ENCODE measurements at places on chromosomes 11 and 22.

- DNase-seq: no peak
Observed at GRCh38 chr22:21457023-21457787, 10.0 kb upstream of the TMEM191C start.

DNA sequence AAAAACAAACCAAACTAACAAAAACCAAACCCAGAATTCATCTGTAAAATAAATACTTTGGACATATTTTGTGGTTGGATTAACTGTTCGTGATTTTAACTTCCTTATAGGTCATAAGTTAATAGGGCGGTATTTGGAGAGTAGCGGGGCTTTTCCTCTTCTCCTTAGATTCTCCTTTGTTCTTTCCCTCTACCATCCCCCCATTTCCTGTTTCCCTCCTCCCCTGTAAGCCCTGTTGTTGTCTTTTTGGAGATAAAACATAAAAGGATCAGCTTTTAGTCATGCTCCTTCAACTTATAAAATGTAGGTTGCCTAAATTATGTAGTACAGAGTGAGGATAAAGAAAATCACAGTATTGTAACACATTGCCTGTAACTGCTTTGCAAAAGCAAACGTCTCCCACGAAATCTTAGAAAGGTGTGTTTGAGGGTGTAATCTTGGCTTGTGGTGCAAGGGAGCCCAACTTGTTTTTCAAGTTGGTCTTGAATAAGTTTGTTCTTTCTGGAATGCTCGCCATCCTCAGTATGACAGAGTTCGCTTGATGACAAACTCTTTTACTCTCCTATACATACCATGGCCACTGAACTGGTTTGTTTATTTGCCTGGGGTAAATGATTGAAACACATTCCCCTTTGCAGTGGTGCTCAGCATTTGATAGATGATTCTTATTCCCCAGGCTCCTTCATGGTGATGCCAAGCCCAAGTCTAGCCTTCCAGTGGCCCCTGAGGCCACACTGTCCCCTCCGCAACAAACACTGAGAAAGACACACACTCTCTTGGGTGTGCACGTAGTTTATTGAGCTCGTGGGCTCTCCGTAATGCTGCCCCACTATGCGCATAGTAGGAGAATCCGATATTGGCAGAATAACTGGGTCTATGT lies 49.4 kb downstream of the TEAD1 start:
- no peak for DNase-seq

GRCh38 chr11:134343646-134344045 lies 11.9 kb downstream of the GLB1L2 start:
- DNase-seq: no peak

GRCh38 chr22:48302657-48303368 lies 1524.9 kb downstream of the BRD1 start:
- DNase-seq: no peak

GRCh38 chr11:46553814-46554212 lies 40.0 kb downstream of the AMBRA1 start:
- DNase-seq: no peak

- no peak for DNase-seq
Observed at GRCh38 chr11:94771390-94771789, 3.2 kb downstream of the AMOTL1 start.

DNA sequence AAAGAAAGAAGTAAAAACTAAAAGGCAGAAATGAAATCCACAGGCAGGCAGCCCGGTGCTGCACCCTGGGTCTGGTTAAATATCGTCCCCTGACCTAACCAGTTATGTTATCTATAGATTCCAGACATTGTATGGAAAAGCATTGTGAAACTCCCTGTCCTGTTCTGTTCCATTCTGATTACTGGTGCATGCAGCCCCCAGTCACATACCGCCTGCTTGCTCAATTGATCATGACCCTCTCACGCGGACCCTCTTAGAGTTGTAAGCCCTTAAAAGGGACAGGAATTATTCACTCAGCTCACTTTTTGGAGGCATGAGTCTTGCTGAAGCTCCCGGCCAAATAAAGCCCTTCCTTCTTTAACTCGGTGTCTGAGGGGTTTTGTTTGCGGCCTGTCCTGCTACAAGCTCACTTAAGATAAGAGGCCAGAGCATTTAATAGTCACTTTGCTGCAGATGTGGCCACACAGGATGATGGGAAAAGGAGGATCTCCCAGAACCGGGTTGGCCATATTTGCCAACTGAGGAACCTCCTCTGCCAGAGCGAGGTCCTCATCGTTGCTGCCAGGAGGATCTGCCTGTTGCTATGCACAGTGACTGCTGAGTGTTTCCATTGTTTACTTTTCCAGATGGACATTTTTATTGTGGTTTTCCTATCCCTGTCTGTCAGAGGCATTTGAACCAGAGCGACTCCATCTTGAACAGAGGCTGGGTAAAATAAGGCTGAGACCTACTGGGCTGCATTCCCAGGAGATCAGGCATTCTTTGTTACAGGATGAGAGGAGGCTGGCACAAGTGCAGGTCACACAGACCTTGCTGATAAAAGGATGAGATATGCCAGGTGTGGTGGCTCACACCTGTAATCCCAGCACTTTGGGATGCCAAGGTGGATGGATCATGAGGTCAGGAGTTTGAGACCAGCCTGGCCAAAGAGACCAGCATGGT lies 10.2 kb downstream of the C11orf96 start:
- no peak for DNase-seq

DNA sequence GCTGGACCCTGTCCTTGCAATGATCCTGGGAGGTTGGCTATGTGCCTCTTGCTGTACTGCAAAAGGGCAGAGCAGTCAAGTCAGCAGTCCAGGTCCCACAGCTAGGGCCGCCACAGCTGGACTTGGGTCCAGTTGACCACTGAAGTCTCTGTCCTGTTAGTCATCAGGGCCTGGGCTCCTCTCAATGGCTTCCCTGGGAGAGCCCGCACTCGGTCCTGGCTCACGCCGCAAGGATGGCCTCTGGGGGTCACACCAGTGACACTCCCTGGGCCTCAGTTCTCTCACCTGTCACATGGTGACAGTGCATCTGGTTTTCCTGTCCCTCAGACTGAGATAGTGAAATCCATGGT lies 85.1 kb downstream of the NECTIN1 start:
- no peak for DNase-seq

DNA sequence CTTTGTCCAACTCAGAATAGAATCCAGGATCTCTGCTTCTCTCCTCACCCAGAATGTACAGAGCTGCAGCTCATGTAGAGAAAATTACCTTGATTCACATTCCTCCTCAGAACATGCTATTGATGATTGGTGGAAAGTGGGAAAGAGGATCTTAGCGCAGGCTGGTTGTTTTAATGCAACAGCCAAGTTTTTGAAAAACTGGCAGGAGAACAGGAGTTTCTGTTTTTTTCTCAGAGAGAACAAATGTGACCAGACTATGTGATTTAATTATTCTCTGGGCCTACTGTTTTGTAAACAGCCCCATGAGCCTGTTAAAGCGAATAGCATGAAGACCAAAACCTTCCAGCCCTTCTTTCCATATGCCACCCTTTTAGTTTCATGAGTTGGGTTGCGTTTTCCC lies 19.1 kb upstream of the IL18BP start:
- DNase-seq: no peak

DNA sequence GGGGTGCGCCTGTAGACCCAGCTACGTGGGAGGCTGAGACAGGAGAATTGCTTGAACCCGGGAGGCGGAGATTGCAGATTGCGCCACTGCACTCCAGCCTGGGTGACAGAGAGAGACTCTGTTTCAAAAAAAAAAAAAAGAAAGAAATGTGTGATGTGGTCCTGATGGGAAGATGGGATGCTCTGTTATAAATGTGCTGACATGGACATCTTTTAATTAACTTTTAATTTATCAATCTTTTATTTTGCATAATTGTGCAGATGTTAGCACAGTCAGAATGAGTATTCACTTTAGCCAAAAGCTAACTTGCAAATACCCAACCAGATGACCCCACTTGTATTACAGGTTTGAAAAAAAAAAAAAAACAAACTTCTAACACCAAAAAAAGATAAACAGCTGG lies 23.8 kb upstream of the USP47 start:
- DNase-seq: no peak

DNA sequence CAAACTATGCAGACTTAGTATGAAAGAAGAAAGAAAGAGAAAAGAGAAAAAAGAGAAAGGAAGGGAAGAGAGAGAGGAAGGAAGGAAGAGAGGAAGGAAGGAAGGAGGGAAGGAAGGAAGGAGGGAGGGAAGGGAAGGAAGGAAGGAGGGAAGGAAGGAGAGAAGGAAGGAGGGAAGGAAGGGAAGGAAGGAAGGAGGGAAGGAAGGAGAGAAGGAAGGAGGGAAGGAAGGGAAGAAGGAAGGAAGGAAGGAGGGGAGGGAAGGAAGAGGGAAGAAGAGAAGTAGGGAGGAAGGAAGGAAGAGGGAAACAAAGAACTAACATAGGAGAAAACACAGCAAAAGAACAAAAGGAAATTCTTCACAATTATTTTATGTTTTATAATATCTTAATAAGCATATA lies 502.1 kb downstream of the SOX6 start:
- no peak for DNase-seq

DNA sequence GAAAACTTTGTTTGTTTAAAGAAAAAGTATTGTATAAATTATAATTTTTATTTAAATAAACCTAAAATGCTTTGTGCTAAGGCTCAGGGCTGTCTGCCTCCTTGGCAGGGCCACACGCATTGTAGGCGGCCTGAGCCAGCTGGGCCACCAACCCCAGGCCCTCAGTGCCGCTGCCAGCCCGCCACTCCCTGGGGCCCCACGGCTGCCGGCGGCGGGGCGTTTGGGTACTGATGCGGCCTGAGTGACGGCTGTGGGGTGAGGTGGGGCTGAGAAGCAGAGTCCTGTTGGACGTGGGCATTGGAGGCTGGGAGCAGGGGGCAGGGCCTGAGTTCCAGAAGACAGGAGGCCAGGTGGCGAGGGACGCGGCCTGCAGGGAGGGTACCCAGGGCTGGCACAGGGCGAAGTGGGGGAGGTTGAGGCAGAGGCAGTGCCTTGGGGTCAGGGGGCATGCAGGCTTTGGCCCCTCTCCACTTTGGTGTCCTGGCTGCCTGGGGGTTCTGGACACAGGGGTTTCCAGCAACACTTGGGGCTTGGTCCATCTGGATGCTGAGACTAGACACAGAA lies 58.3 kb downstream of the CERK start:
- DNase-seq: no peak

DNA sequence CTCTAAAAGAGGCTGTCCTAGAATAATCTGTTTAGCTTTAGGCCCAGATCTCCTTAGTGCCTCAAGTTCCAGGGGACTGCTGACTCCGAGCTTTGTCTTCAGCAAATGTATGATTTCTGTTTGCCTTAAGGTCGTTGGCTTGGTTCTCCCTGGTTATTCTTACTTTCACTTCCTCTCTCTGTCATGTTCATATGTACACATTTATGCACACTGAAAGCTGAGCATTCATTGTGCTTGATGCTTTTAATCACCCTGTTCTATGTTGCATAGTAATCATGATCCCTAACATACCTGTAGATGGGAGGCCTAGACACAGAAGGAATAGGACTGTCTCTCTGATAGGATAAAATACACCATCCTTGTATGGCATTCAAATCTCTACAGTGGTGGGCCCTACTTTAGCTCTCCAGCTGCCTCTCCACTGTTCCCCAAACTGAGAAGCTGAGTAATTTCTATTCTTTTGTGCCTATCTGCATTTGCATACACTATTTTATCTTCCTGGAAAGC lies 7.2 kb downstream of the PPFIBP2 start:
- DNase-seq: no peak

GRCh38 chr11:129117595-129118350 lies 74.4 kb downstream of the ARHGAP32 start:
- DNase-seq: peak; percentile 40

- no peak for DNase-seq
Observed at GRCh38 chr11:134613646-134614045, 201.6 kb upstream of the B3GAT1 start.

GRCh38 chr11:45580399-45580798 lies 85.0 kb downstream of the CHST1 start:
- DNase-seq: no peak

- DNase-seq: no peak
Observed at GRCh38 chr11:22433094-22433455, 94.9 kb downstream of the SLC17A6 start.

DNA sequence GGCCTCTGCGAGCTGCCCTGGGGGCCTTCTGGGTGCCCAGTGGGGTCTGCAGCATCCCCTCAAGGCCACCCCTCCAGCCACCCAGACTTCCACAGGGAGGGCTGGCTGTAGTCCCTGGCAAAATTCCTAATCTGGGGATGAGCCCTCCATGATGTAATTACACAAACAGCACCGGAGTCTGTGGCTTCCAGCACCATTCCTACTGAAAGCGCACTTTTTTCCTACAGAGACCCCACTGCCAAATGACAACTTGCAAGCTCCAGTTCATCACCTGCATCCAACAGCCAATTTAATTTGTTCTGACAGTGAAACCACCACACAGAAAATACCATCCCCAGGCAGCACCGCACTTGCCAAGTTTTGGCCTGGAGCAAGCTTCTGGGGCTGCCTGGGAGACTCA lies 70.4 kb downstream of the TRMU start:
- no peak for DNase-seq

DNA sequence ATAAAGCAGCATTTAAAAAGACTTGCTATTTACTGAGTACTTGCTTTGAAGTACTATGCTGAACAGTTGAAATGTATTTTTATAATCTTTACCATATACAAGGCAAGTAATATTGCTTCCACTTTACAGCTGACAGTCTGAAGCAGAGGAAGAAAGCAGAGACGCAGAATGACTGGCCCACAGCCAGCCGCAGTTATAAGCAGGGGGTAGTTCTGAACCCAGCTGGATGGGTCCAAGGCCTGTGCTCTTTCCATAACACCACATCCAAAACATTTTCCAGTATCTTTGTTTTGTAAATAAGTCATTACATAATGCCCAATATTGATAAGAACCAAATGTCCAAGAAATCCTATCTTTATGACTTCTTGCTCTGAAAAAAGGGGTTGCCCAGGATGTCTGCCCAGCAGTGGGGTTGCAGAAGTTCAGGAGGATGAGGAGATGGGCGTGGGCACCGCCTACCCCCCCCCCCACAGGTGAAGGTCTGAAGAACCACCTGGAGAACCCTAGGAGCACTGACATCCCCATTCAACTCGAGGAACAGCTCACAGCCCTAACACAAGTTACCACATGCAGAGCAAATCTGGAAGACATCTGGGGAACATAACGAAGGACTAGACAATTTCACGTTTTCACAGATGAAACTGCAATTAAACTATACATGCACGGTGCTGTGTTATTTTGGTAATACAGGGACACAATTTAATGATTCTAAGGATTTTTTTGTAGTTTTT lies 24.2 kb upstream of the YPEL1 start:
- no peak for DNase-seq

- no peak for DNase-seq
Observed at GRCh38 chr22:17486719-17487118, 76.6 kb upstream of the SLC25A18 start.

GRCh38 chr11:130217133-130218031 lies 57.8 kb downstream of the ST14 start:
- no peak for DNase-seq

GRCh38 chr11:121479698-121480238 lies 27.0 kb upstream of the SORL1-AS1 start:
- DNase-seq: no peak
